Uterus (tissue), 4 donors: ENCODE measurements at places on chromosomes 1 and 21. TPM values are rescaled to one million over a fixed set of nuclear protein-coding genes. Genes with fewer than 3 reads are reported as not detected.

- H3K36me3 ChIP-seq: no peaks in the 10 kb centered on the region
- no peak for DNase-seq
- H3K4me3 ChIP-seq: no peak overlapping the region
- H3K27ac ChIP-seq: no peak overlapping the region
- H3K4me1 ChIP-seq: no peaks in the 10 kb centered on the region
Observed at GRCh38 chr1:25120281-25120680, 112.0 kb downstream of the SYF2 start.

DNA sequence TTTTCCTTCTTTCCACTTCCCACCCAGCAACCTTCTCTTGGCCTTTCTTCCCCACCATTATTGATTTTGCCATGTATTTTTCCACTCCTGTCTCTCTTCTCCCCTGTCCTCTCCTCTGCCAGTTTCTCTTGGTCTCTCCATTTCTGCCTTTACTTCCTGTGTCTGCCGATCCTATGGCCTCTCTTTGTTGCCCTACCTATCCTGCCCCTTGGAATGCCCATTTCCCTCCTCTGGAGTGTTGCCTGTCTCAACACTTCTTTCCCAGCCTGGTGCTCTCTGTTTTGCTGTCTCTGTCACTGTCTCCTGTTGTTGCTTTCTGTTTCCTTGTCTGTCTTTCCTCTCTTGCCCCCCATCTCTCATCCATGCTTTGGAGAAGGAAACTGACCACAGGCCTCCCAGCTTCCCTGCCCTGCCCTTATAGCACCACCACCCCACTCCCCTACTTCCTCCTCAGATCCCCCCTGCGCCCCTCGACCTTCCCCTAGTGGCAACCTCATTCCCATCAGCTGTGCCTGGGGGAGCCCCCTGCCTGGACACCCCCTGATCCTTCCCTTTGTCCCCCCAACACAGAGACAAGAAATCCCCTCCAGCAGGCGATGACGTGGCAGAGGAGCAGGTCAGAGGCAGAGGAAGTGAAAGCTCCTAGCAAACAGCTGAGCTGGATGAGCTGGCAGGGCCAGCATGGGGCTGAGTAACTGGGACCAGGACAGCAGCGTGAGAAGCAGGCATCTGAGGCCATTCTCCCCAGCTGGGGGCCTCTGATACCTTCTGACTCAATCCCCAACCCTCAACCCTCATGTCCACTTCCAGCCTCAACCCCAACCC is 6.6 kb upstream of the ETV3L start:
- H3K27me3 ChIP-seq: no peaks in the 10 kb centered on the region
- no peaks in the 10 kb centered on the region for H3K4me1 ChIP-seq
- no peak for DNase-seq
- H3K27ac ChIP-seq: no peak overlapping the region
- H3K4me3 ChIP-seq: no peak overlapping the region
- no peaks in the 10 kb centered on the region for H3K36me3 ChIP-seq

DNA sequence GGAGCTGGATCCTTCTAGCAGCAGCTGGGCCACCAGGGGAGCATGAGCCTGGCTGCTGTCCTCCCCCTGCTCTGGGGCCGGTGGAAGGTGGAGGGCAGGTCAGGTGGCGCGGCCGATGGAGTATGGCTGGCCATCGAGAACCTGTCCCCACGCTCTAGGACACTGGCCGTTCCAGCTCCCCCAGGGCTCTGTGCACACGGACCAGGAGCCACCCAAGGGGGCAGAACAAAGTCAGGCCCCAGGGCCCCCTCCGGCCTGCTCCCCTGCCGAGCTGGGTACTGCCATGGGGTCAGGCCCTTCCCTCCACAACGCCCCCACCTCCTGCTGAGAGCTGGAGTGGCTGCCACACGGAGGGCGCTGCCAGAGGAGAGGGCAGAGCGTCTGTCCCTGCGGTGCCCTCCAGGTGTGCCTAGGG is 4.5 kb upstream of the PLCH2 start:
- H3K4me3 ChIP-seq: no peak overlapping the region
- H3K27me3 ChIP-seq: peaks cover 7% of the 10 kb centered on the region
- no peak for DNase-seq
- H3K36me3 ChIP-seq: no peaks in the 10 kb centered on the region

DNA sequence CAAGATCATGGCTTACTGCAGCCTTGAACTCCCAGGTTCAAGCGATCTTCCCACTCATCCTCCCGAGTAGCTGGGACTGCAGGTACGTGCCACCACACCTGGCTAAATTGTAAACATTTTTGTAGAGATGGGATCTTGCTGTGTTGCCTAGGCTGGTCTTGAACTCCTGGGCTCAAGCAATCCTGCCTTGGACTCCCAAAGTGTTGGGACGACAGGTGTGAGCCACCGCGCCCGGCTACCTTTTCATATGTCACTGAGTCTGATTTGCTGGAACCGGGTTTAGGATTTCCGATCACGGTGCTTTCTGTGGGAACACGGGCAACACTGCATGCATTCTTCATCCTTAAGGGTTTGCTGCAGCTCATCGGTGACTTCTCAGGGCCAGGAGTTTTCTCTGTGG is 32.2 kb upstream of the PCBP3 start:
- H3K4me1 ChIP-seq: no peaks in the 10 kb centered on the region
- H3K36me3 ChIP-seq: no peaks in the 10 kb centered on the region

DNA sequence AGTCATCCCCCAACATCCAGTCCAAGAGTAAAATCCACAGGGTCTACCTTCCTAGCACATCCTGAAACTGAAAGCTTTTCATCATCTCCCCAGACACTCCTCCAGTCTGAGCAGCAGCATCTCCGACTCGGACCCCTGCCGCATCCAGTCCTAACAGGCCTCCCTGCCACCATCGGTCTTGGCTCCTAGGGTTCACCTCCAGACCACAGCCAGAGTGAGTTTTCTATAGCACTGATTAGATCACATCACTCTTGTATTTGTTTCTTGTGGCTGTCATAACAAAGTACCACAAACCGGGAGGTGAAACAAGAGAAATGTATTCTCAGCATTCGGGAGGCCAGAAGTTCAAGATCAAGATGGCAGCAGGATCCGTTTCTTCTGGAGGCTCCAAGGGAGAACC is 187.8 kb downstream of the TOMM20 start:
- H3K4me1 ChIP-seq: no peaks in the 10 kb centered on the region
- H3K4me3 ChIP-seq: no peak overlapping the region
- H3K27ac ChIP-seq: no peak overlapping the region
- H3K27me3 ChIP-seq: no peaks in the 10 kb centered on the region
- DNase-seq: no peak

GRCh38 chr1:147669469-147670318 is 630 bp downstream of the ACP6 start:
- no peaks in the 10 kb centered on the region for H3K36me3 ChIP-seq
- H3K27ac ChIP-seq: peak overlapping the region; percentile 77
- H3K4me1 ChIP-seq: no peaks in the 10 kb centered on the region
- no peaks in the 10 kb centered on the region for H3K27me3 ChIP-seq

- H3K4me3 ChIP-seq: no peak overlapping the region
- peak overlapping the region; percentile 96 for H3K27ac ChIP-seq
- H3K27me3 ChIP-seq: no peaks in the 10 kb centered on the region
- DNase-seq: no peak
- no peaks in the 10 kb centered on the region for H3K4me1 ChIP-seq
Observed at GRCh38 chr1:174988986-174989385, 10.8 kb upstream of the CACYBP start.

DNA sequence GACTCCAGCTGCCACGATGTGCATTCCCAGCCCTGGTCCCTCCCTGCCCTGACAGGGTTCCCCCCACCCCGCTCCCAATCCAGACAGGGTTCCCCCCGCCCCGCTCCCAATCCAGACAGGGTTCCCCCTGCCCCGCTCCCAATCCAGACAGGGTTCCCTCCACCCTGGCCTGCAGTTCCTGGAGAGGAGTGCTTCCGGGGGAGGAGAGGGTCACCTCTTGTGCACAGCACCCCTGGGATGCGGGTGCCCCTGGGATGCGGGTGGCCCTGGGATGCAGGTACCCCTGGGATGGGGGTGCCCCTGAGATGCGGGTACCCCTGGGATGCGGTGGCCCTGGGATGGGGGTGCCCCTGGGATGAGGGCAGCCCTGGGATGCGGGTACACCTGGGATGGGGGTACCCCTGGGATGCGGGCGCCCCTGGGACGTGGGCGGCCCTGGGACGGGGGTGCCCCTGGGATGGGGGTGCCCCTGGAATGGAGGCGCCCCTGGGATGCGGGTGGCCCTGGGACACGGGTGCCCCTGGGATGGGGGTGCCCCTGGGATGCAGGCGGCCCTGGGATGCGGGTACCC is 36.7 kb upstream of the SLC19A1 start:
- no peak overlapping the region for H3K27ac ChIP-seq
- no peaks in the 10 kb centered on the region for H3K27me3 ChIP-seq
- H3K4me3 ChIP-seq: no peak overlapping the region
- H3K36me3 ChIP-seq: no peaks in the 10 kb centered on the region
- H3K4me1 ChIP-seq: no peaks in the 10 kb centered on the region

DNA sequence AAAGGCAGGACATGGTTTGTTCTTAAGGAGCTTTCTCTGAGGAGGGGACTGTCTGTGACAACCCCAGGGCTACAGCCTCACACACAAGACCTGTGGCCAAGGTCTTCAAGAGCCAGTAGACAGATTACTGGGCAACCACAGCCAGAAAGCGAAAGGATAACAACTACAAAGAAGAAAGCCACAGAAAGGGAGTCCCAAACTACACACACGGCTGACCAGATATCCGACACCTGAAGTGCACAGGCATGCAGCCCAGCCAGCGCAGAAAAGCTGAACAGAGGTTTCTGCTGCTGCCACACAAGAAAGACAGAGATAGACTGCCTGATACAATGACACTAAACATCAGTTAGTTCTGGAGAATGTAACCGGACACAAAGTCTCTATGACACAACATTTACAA is 21.4 kb upstream of the NADK start:
- DNase-seq: no peak
- H3K36me3 ChIP-seq: no peaks in the 10 kb centered on the region
- no peaks in the 10 kb centered on the region for H3K4me1 ChIP-seq
- no peak overlapping the region for H3K27ac ChIP-seq

DNA sequence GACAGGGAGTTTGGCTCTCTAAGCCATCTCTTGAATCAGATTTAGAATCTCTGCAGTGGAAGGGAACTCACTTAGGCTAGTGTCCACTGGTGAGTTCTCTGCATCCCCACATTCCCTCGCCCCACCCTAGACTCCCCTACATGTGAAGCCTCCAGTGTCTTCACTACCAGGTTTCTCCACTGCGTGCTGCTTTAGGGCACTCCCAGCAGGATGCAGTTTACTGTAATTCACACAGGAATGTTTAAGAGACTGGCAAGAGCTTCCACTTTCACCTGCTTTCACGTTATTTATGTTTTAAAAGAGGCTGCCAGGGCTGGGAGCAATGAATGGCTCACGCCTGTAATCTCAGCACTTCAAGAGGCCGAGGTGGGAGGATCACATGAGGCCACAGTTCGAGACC is 60.2 kb downstream of the KAZN start:
- no peaks in the 10 kb centered on the region for H3K27me3 ChIP-seq
- no peak overlapping the region for H3K4me3 ChIP-seq
- DNase-seq: no peak
- H3K27ac ChIP-seq: no peak overlapping the region
- no peaks in the 10 kb centered on the region for H3K4me1 ChIP-seq

DNA sequence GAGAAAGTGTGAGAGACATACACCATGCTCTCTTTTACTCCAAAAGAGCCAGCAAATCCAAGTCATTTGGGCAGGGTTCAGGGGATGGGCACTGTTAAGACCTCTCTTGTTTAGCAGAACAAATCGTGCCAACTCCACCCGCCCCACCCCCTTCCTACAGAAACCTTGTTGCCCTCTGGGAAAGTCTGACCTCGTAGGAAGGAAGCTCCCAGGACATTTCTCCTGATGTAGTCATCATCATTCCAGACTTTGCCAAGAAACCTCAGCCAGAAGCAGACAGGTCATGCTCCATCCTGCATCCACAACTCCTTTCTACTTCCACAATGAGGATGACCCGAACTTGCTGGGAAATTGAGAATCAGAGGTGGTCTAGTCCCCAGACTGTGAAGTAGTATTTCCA is 57.7 kb downstream of the UBE2T start:
- no peaks in the 10 kb centered on the region for H3K36me3 ChIP-seq
- DNase-seq: no peak
- H3K27ac ChIP-seq: no peak overlapping the region
- no peak overlapping the region for H3K4me3 ChIP-seq

- H3K4me3 ChIP-seq: no peak overlapping the region
- H3K27ac ChIP-seq: no peak overlapping the region
- no peaks in the 10 kb centered on the region for H3K27me3 ChIP-seq
- no peaks in the 10 kb centered on the region for H3K4me1 ChIP-seq
Observed at GRCh38 chr1:227938276-227938675, 9.5 kb downstream of the WNT9A start.

Gene TRIM67
- total RNA-seq: 1.1 TPM

Gene FOXD2
- not detected for total RNA-seq

Gene SMCP
- total RNA-seq: not detected

Gene MGST3
- total RNA-seq: 141 TPM

Gene SNX7
- 20.9 TPM for total RNA-seq

Gene DCDC2B
- total RNA-seq: not detected
